ENCODE measurements at places on chromosomes 1 and 21. TPM values are rescaled to one million over a fixed set of nuclear protein-coding genes. Genes with fewer than 3 reads are reported as not detected.

The KIFAP3 gene
- total RNA-seq: 8.2 TPM

The RPE65 gene
- not detected for total RNA-seq

The KIF17 gene
- 4.3 TPM for total RNA-seq

The AK5 gene
- 2.8 TPM for total RNA-seq

The TENT5C gene
- 1.0 TPM for total RNA-seq

The PTGFR gene
- total RNA-seq: 0.09 TPM

The KCNJ15 gene
- not detected for total RNA-seq
